Astrocyte of the spinal cord (primary cell): ENCODE measurements at places on chromosomes 4 and X.
A peak's percentile ranks its signal among the peaks of the same experiment; 100 is the strongest.

DNA sequence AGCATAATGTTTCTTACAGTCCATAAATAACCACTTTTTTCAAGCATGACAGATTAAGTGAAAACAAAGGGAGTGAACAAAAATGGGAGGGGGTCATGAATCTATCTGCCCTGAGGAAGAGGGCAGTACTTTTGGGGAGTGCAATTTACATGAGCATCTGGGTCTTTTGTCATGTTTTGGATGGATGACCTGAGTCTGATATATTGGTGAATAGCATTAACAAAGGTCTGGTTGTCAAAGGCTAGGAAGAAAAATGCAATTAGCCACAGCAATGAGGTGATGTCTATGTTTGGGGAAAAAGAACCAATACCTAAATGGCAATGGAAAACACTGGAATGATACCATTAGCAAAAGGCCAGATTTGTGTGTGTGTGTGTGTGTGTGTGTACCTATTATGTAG is 15.1 kb upstream of the MAD2L1 start:
- no peak for DNase-seq

GRCh38 chr4:147513091-147513490 is 32.2 kb downstream of the EDNRA start:
- DNase-seq, result no peak

DNA sequence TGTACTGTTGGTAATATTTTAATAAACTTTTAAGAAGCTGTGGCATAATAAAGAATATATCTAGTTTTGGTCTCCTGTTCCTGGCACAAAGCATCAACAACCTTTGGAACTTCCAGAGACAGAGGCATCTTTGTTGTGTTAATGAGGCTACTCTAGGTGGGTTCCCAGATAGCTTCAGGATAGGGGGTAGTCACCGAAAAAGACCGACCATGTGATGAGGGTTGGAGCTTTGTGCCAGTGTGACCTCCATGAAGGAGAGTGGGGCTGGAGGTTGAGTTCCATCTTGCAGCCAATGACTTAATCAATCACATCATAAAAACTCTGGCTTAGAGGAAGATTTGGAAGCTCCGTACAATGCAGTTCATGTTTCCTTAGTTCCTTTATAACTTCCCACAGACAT is 9.9 kb downstream of the PPAT start:
- DNase-seq, result no peak

DNA sequence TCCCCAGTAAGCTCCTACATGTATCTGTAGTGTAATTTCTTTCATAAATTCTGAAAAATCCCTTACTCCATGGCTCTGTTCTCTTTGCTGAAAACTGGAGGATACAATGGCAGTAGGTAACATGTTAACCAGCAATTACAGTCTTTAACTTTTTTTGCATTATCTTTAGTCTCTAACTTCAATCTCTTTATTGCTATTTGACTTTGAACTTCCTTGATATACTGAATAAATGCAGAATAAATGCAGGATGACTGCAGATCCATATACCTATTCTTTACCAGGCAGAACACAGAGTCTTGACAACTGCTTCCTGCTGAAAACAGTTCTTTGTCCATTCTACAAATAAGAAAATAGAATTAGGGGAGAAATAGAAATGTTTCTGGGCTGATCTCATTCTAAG is 101.3 kb downstream of the SLC7A11 start:
- no peak for DNase-seq

GRCh38 chrX:48794340-48794910 is 7.4 kb upstream of the HDAC6 start:
- no peak for DNase-seq

- DNase-seq, result no peak
These were observed 141.4 kb downstream of the EVC2 start for GRCh38 chr4:5566991-5567390.

- no peak for DNase-seq
These were observed 31.5 kb downstream of the NOP14 start for GRCh38 chr4:2931512-2932301.

GRCh38 chrX:117989512-117989911 is 127.1 kb downstream of the KLHL13 start:
- DNase-seq, result no peak

GRCh38 chr4:144831971-144832370 is 186.0 kb downstream of the HHIP start:
- DNase-seq, result no peak

DNA sequence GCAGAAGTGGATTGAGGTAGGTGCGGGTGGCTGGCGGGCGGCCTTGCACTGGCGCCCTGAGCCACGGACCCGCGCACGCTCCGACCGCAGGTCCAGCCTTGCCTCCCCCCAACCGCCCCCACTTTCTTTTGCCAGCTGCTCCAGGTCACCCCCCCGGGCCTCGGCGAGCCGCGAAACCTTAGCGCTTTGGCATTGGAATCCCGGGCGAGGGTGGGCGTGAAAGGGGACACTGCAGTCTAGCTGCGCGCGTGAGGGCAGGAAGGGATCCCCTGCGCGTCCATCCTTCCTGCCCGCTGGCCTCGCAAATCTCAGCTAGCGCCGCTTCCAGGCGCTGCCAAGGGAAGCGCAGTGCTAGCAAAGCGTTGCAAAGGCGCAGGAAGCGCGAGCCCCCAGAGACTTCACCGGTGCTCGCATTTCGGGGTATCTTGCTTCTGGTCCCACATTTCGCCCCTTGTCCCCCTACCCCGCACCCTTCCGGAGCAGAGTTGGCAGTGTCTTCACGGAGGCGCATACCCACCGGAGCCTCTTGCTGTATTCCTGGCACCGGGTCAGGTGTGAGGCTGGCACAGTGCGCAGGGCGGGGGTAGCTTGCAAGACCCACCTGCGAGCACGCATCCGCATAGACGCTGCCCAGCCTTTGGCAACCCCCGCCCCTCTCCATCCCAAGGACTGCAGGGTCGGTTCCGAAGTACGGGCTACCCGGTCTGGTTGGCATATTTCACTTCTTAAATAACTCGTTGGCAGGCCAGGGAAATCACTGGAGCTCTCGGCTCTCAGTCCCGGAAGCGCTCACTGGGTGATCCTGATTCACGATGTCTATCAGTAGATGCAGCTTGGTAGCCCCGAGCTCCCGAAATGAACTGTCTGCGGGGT is 104.4 kb downstream of the UCHL1 start:
- DNase-seq, result peak; percentile 18

GRCh38 chr4:54961357-54961975 is 163.9 kb downstream of the KDR start:
- DNase-seq, result peak; percentile 55

GRCh38 chr4:10673817-10674369 is 10.7 kb downstream of the CLNK start:
- DNase-seq, result no peak

DNA sequence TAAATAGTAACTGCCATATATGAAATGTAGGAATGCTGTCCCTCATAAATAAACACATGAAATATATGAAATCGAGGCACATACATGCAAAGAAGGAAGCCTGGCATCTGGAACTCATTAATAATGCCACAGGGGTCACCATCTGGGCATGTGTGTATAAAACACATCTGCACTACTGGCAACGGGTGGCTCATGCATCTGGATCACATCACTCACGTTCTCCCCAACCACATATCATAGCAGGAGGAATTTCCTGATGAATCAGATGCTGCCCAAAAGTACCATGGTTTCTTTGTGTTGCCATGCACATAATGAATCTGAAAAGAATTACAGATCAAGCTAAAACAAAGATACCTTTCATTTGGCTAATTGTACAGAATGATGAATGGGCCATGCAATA is 28.6 kb downstream of the RNF175 start:
- DNase-seq, result peak; percentile 86

- no peak for DNase-seq
These were observed 33.3 kb downstream of the ARX start for GRCh38 chrX:24982306-24982965.

- DNase-seq, result peak; percentile 36
These were observed 114.0 kb downstream of the BCOR start for GRCh38 chrX:39983715-39984114.

DNA sequence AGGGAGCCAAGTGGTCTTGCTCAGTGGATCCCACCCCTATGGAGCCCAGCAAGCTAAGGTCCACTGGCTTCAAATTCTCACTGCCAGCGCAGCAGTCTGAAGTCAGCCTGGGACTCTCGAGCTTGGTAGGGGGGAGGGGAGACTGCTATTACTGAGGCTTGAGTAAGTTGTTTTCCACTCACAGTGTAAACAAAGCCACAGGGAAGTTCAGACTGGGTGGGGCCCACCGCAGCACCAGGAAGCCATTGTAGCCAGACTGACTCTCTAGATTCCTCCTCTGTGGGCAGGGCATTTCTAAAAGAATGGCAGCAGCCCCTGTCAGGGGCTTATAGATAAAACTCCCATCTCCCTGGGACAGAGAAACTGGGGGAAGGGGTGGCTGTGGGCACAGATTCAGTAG is 721.0 kb upstream of the NDST4 start:
- DNase-seq, result no peak

DNA sequence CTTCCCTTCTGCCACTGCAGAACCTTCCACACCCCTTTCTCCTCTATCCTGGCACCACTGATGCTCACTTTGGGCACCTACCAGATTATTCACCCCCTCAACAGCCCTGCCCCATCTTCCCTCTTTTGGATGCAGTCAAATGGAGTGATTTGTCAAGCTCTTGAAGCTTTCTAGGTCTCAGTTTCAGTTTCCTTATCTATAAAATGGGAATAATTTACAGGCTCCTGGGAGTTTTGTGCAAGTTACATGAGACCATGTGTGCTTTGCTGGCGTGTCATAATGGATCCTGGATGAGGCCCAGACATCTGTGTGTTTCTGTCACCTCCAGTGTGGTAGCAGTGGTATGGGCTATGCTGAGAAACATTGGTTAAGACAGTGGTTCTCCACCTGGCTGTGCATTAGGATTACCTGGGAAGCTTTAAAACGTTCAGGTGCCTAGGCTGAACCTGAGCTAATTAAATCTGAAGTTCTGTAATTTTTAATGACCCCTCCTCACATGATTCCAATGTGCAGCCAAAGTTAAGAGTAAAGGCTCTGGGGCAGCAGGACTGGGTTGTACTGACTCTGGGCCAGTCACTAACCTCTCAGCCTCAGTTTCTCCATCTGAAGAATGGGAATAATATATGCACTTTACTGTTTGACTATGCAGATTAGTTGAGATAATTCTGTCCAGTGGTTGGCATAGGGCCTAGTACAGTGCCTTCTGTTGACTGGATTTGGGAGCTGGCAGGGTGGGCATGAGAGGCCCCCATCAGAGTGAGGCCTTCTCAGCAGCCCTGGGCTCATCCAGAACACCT is 6.8 kb upstream of the MGST2 start:
- no peak for DNase-seq

- peak; percentile 71 for DNase-seq
These were observed 20.5 kb upstream of the DDX3X start for GRCh38 chrX:41313419-41313818.

GRCh38 chrX:115602729-115603389 is 41.9 kb downstream of the PLS3 start:
- no peak for DNase-seq

DNA sequence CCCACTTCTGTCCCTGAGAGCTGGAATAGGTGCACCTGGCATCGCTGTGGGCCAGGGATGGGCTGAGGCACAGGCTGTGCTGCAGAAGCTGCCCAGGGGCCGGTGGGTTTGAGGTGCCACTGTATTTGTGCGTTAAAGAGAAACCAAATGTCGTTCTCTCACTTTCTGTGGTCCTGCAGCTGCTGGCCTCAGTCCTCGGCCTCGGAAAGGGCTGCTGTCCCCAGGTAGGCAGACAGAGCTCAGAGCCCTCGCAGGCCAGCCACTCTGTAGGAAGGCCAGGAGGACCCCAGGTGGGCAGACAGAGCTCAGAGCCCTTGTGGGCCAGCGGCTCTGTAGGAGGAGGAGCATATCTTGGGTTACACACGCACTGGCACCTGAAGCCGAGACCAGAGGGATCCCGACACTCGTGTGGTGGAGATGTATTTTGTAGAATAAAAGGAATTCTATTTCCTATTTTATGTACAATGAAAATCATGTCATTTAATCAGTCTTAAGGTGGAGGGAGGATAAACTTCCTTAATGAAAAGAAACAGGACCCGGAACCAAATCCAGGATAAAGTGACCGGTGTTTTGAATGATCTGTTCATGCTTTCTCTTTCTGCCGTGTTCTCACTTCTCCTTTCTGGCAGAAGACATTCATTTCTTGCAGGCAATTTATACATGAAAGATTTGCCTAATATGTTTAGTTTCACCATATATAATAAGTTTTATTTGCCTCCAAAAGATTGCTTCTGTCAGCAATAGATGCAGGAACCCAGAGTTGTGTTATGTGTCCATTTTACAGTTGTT is 54.4 kb upstream of the HGFAC start:
- DNase-seq, result no peak

DNA sequence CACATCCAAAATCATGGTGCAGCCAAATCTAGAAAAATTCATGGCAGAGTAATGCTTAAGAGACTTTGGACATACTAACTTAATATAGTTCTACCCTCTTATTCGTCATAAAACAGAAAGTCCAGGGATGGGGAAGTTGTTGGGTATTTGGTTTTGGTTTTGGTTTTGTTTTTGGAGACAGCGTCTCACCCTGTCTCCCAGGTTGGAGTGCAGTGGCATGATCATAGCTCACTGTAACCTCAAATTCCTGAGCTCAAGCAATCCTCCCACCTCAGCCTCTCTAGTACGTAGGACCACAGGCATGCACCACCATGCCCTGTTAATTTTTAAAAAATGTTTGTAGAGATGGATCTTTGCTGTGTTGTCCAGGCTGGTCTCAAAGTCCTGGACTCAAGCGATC is 271.8 kb upstream of the TENM3 start:
- DNase-seq, result no peak

DNA sequence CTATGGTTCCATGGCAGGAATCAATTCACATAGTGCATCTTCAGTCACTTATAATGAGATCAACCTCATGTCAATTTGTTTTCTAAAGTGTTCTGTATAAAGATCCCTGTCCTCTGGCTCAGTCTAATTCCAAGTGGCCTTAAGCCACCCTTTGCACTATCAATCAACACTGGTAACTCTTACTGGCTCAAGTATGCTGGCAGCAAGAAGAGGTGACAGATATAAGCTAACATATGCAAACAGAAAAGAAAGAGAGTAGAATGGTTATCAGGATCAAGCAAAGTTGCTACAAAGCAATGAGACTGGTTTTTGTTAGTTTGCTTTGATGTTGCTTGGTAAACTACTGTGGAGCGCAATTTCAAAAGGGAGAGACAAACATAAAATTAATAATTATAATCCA is 67.0 kb downstream of the AMMECR1 start:
- no peak for DNase-seq

GRCh38 chr4:56410247-56411062 is 23.2 kb upstream of the AASDH start:
- peak; percentile 98 for DNase-seq

- no peak for DNase-seq
These were observed 12.0 kb upstream of the KLB start for GRCh38 chr4:39394706-39395105.

DNA sequence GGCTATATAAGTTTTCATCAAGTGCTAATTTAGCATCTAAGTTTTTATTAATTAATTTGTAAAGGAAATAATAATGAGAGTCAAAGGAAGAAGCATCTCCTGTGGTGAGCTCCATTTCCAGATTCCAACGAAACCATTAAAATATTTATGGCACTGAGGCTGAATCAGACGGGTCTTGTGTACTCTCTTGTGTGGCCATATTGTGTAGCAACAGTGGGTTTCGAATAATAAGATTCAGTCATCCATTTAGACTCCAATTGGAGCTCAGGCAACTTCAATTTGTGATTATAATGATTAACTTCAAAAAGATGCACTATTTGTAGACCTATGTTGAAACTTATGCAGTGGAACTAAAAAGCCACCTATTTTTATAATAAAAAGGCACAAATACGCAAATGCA is 82.4 kb downstream of the SNCA start:
- peak; percentile 50 for DNase-seq

- DNase-seq, result no peak
These were observed 4.4 kb upstream of the AFM start for GRCh38 chr4:73477176-73477575.

- peak; percentile 61 for DNase-seq
These were observed 24.0 kb downstream of the STEEP1 start for GRCh38 chrX:119541188-119541587.
